ENCODE measurements at places on chromosomes 13 and 19. TPM values are rescaled to one million over a fixed set of nuclear protein-coding genes. Genes with fewer than 3 reads are reported as not detected.
A peak's percentile ranks its signal among the peaks of the same experiment; 100 is the strongest.

The TMEM238 gene
- total RNA-seq: 14.3 TPM

The SPRY2 gene
- 0.45 TPM for total RNA-seq

DNA sequence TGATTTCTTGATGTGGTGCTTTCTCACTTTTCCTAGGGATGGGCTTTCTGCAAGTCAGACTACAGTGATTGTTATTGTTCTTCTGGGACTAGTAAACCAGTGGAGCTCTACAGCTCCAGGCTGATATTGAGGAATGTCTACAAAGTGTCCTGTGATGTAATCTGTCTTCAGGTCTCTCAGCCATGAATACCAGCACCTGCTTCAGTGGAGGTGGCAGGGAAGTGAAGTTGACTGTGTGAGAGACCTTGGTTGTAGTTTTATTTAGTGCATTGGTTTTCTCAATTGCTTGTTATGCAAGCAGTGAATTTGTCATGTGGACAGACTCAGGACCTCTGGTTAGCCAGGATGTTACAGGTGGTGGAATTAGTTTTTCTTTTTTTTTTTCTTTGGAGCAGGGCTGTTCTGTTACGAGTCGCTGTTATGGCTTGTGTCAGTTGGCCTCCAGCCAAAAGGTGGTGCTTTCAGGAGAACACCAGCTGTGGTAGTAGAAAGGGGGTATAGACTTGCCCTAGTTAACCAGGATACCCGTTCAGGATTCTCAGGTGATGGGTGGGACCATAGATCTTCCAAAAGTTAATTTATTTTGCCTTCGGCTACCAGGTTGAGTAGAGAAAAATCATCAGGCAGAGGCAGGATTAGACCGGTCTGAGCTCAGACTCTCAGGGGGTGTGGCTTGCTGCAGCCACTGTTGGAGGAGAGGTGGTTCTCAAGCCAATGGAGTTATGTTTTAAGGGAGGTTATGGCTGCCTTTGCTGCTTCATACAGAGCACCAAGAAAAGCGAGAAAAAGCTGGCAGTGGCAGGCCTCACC, 11.9 kb upstream of the ZNF675 start:
- DNase-seq: no peak

- no peak for DNase-seq
These were observed 346.6 kb downstream of the RFC3 start for GRCh38 chr13:34164582-34164981.

DNA sequence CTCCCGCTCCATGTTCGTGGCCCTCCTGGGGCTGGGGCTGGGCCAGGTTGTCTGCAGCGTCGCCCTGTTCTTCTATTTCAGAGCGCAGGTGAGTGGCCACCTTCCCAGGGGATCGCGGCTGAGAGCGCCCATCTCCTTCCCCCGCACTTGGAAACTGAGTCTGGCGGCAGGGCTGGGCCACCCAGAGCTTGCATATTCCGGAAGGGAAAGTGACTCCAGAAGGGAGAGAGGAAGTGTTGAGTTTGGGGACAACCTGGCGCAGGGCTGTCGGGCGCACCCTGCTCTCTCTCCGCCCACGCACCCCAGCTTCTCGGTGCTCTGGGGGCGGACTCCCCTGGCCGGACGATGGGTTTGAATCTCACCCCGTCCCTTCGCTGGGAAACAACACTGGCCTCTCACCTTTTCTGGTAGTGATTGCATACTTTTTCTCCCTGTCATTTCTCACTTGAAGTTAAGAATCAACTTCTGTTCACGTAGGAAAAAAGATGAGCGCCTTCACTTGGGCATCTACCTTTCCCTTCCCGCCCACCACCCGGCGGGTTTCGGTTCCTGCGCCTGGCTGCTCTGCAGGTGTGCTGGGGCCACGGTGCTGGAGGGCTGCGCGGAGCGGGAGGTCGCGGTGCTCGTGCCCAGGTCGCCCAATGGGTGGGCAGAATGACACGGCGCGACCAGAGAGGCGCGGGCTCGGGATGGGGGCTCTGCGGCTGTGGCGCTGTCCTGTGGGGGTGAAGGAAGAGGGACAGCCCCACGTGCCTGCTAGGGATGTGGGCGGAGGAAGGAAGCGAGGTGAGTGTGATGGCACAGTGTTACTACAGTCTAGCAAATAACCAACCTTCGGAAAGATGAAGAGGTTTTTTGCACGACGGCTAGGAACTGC, 721 bp downstream of the TNFSF11 start:
- DNase-seq: peak; percentile 43

GRCh38 chr19:38944981-38945506, 14.3 kb downstream of the MRPS12 start:
- DNase-seq: no peak

GRCh38 chr13:24888291-24888931, 124.4 kb downstream of the RNF17 start:
- DNase-seq: no peak

DNA sequence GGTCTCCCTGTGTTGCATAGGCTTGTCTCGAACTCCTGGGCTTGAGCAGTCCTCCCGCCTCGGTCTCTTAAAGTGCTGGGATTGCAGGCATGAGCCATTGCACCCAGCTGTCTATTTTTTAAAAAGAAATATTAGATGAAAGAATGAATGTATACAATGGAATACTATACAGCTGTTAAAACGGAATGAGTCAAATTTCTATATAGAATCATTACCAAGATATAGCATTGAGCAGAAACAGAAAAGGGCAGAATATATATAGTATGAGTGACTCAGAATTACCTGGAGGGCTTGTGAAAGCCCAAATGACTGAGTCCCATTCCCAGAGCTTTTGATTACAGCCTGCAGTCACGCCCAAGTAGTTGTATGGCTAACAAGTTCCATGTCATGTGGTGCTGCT, 4.4 kb downstream of the DACT3 start:
- DNase-seq: no peak

The DPF1 gene
- total RNA-seq: not detected

The RDH8 gene
- not detected for total RNA-seq

DNA sequence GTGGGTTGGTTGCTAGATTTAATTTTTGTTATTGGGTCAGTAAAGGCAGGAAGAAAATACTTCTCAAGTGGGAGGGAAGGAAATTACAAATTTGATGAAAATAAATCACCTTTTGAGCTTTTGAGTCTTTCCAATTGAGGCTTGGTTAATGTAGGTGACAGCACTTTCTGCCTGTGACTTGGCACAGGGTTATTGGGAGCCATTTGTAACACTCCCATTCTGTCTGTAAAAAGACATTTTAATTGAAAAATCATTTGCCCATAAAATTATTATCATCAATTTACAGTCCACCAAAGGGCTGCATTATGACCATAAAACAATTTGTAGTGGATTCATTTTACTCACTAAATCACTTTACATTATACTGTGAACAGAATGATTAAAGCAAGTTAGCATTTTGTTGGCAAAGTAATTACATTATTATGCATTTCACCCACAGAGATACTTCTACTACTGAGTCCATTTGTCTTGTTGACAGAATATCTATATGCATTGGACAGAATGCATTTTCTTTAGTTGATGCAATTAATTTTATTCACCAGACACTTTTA, 974.6 kb downstream of the UQCRFS1 start:
- no peak for DNase-seq

The CBARP gene
- total RNA-seq: not detected

DNA sequence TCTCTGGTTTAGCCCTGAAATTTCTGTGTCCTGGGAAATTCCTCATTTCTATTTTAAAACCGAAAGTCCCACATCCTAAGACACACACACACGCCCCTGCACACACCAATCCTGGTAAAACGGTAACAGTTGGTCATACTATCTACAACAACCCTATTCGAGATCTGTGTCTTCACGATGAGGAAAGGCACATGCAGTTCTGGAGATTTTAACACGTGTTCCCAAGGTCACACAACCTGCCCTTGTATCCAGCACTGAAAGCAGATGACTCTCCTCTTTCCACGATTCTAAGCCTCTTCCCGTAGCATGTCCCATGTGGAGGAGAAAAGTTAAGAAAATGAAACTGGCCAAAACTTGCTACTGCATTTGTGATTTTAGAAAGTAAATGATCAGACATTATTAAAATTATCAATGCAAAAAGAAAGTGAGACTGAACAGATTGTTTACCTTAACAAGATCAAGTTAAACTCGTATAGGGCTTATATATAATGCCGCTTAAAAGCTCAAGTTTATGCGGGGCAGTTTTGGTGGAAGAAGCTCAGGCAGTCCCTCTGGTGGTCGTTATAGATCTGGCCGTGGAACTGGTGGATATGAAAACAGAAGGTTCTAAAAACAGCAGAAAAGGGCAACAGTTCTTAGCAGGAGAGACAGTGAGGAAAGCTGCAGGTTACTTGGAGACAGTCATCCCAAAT, 32.7 kb downstream of the VSTM1 start:
- no peak for DNase-seq

The RXFP2 gene
- not detected for total RNA-seq

The PEX11G gene
- not detected for total RNA-seq

GRCh38 chr13:25887962-25888655, 163.7 kb downstream of the SHISA2 start:
- no peak for DNase-seq

DNA sequence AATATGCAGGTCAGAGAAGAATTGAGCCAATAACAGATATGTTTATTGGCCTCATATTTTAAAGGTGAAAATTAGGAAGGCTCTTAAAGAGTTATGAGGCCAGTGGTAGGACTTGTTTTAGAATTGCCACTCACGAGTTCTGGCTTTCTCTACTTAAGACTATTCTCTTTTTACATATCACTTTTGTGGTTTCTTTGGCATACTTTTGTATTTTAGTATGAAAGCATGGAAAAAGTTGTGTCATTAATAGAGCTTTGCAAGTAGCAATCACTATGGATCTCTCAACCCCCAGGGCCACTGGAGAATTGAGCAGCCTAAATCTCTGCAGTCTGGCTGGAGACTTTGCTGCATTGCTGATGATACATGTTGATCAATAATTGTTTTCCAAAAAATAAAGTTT, 64.6 kb upstream of the SOX21 start:
- DNase-seq: no peak

The CDX2 gene
- not detected for total RNA-seq

DNA sequence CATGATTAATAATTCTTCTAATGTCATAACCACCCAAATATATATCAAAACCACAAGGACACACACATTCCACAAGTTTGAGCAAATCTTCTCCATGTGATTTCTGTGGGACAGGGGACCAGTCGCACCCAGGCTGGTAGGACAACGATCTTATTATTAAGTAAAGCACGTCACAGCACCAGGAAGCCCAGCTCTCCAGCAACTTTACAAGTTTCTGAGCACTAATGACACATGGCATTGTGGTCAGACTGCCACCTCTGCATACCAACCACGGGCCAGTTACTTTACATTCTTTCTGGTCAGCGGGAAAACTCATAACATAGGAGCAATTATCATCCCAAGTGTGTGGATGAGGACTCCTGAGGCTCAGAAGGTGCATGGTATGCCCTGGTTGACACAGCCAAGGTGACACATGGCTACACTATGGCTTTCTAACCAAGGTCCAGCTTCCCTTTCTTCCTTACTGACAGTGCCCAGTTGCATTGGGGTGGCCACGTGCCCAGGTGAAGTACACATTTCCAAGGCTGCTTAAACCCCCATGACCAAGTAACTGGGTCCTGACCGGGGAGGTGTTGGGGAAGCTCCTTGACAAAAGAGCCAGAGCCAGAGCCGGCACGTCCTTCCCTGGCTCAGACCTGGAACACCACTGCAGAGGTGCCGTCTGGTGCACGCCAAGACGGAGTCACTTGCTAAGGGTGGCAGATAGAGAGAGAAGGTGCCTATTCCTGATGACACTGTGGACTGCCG, 27.4 kb downstream of the LATS2 start:
- DNase-seq: no peak

- DNase-seq: no peak
These were observed at the start of gene KCNRG for GRCh38 chr13:50015258-50015657. Gene KCNRG (plus strand): TSS chr13:50015444. CDS start chr13:50015494, 50 bp downstream.

DNA sequence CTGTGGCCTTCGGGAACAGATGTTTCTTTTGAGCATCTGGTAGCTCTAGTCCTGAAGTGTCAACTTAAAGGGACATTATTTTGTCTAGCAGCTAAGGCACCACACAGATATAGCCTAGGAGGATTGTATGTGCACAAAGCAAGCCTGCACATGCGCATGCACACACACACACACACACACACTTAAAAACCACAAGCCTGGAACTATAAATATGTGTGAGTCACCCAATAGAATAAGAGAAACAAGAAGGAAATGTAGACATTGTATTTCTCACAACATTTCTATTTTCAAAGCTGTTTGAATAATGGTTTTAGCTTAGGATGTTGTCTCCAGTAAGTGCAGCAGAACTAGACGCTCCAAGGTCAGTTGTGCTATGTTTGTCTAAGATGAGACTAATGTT, 516.5 kb downstream of the SUCLA2 start:
- no peak for DNase-seq

DNA sequence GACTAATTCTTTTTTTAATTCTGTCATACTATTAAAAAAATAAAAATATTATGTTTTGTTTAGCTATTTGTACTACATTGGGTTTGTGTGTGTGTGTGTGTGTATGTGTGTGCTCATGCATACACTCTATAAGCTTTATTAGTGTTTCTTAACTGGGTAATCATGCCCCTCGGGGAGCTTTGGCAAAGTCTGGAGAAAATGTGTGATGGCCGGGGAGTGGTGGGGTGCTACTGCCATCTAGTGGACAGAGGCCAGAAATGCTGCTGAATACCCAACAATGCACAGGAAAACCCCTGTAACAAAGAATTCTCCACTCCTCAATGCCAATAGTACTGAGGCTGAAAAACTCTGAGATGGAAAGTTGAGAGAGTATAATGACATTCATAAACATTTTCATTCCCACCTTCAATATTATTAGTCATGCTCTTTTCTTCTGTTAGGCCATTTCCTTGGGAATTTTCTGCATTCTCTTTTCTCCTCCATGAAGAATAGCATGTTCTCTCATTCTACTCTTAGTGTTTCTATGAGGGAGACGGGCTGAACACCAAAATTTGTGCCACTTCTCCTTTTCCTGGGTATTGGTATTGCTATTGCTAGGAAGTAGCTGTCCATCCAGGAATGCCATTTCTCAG, 157.3 kb downstream of the DNAJC3 start:
- peak; percentile 53 for DNase-seq
